ENCODE measurements at places on chromosomes 16 and 17.

DNA sequence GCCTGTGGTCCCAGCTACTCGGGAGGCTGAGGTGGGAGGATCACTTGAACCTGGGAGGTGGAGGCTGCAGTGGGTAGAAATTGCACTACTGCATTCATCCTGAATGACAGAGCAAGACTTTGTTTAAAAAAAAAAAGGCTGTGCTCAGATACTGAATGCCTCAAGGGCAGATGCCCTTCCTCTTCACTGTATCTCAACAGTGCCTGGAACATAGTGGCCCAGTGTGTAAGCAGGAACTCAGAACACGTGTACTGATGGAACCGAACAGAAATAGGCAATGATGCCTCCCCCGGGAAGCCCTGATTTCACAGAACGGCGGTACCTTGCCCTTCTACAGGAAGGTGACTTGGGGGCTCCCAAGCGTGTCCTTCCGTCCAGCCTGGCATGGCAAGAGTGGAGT lies 46.8 kb downstream of the PLXDC1 start:
- no peak for DNase-seq

DNA sequence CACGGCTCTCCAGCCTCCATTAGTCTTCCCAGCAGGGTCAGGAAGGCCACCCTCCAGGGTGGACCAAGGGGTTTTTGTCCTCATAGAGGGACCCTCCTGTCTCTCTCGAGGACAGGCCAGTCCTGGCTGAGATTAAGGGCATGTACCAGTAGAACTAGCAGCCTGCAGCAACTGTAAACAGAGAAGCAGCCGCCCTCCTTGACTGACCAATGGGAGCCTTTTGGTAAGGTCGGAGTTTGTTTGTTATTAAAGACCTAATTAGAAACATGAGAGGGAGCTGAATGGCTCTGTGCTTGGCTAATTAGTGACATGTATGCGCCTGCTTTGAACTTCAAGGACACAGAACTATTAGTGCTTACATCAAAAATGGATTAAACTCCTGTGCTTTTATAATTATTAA lies 80.0 kb downstream of the CCDC182 start:
- no peak for DNase-seq

DNA sequence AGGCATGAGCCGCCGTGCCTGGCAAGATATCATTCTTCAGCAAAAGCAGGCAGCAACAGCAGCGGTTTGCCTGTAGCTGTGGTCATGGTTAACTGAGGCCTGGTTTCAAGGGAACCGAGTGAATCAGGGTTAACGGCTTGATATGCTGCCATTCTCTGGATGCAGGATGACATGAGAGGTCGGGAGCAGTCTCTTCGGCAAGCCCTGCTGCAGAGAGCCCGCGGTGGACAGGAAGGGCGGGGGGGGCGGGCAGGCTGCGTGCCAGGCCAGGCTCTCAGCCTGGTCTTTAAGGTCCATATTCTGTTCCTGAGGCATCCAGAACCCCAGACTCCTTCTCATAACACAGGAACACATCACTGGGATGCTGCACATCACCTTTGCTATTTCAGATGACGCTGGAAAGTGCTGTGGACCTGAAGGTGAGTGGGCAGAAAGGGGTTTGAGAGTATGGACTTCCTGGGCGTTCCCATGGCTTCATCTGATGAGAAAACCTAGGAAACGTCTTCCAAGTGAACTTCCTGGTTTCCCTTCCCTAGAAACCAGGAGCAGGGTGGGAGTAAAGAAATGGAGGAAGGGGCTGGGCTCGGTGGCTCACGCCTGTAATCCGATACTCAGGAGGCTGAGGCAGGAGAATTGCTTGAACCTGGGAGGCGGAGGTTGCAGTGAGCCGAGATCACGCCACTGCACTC lies 165.6 kb upstream of the RPH3AL start:
- no peak for DNase-seq

DNA sequence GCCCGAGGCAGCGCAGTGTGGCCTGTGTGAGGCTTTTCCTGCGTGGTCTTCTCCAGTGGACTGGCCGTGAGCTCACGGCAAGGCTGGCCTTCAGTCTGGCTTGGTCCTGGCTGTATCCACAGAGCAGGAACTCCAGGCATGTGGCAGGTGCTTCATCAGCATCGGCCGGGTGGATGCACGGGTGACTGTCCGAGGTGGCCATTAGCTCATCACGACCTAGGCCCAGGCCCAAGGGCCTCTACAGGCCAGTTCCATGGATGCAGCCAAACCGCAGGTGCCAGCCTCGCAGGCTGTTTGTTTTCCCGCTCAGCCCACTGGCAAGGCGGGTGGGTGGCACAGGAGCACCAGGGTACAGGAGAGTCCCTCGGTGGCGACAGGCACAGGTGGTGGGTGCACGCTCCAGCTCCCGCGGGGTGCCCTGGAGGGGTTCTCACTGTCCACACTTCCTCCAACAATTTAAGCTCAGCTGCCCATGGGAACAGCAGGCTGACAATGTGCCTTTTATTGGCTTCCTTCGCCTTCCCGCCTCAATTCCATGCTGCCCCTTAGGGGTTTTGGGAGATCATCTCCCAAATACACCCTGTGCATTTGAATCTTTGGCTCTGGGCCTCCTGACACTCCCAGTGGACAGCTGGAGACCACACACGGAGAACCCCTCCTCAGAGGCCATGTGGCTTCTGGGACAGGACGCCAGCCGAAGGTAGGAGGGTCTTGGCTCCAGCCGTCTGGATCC lies 33.0 kb downstream of the ENGASE start:
- DNase-seq, result no peak

- DNase-seq, result no peak
These were observed 51.8 kb downstream of the SOCS3 start for GRCh38 chr17:78307887-78308638.

- no peak for DNase-seq
These were observed 68.4 kb upstream of the ELAC2 start for GRCh38 chr17:13086142-13086769.

DNA sequence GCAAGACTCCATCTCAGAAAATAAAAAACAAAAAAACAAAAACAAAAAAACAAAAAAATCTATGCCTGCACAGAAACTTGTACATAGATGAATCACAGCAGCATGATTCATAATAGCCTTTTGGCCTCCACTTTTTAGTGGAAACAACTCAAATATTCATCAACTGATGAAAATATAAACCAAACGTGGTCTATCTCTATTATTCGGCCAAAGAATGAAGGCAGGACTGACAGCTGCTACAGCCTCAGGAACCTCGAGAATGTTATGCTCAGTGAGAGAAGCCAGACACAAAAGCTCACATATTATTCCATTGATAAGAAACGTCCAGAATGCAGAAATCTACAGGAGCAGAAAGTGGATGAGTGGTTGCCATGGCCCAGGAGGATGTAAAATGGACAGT lies 19.8 kb downstream of the PPL start:
- DNase-seq, result no peak

GRCh38 chr16:74666425-74667254 lies at the start of gene RFWD3:
Gene RFWD3 (minus strand): TSS chr16:74666877. CDS start chr16:74661449, 5,428 bp downstream.
- DNase-seq, result peak; percentile 91

- DNase-seq, result no peak
These were observed 78.4 kb downstream of the ANKFN1 start for GRCh38 chr17:56231693-56232092.

- DNase-seq, result no peak
These were observed 263.9 kb downstream of the TOX3 start for GRCh38 chr16:52283018-52283417.

GRCh38 chr16:80433623-80434022 lies 107.2 kb upstream of the DYNLRB2 start:
- no peak for DNase-seq

- DNase-seq, result no peak
These were observed 47.3 kb downstream of the CCDC42 start for GRCh38 chr17:8697323-8697741.

- DNase-seq, result no peak
These were observed 14.2 kb upstream of the CD300A start for GRCh38 chr17:74452033-74452840.

- no peak for DNase-seq
These were observed 216.3 kb downstream of the PRKCA start for GRCh38 chr17:66518677-66519076.

- no peak for DNase-seq
These were observed 55.1 kb downstream of the ZNRF1 start for GRCh38 chr16:75053791-75054555.

GRCh38 chr17:58308985-58309917 lies 19.3 kb downstream of the TSPOAP1 start:
- no peak for DNase-seq

DNA sequence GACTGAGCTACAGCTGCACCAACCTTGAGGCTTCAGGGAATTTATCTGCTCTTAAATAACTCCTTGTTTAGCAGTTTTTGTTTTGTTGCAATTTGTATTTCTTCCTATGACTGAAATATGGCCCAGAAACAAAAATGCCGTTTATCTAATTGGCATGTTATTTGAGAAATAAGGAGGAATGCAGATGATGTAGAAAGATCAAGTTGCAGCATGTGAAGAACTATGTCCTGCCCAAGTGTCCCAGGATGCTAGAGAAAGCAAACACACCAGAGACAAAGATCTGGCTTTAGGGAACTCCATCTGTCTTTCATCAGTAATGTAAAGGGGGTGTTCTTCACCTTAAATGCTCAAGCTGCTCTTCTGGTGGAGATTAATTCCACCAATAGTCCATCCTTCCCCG lies 29.7 kb downstream of the USP31 start:
- DNase-seq, result no peak

- DNase-seq, result no peak
These were observed 11.3 kb upstream of the SKAP1 start for GRCh38 chr17:48441231-48441711.

- DNase-seq, result no peak
These were observed 69.1 kb upstream of the PMFBP1 start for GRCh38 chr16:72241008-72241407.

DNA sequence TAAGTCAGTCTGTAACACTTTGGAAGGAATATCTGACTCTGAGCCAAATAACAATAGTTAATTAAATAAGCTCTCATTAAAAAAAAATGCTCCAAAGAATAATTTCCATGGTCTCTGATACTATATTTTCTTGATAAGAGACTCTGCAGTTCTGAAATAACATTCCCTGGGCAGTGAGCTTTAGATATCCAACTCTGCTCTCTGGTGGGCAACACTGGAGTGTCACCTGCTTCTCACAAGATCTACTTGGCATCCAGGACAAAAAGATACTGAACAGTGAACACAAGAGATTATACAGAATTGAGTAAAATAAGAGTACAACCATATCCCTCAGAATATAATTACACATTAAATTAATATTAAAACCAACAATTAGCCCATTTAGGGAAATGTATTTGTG lies 13.7 kb downstream of the BLMH start:
- DNase-seq, result no peak

DNA sequence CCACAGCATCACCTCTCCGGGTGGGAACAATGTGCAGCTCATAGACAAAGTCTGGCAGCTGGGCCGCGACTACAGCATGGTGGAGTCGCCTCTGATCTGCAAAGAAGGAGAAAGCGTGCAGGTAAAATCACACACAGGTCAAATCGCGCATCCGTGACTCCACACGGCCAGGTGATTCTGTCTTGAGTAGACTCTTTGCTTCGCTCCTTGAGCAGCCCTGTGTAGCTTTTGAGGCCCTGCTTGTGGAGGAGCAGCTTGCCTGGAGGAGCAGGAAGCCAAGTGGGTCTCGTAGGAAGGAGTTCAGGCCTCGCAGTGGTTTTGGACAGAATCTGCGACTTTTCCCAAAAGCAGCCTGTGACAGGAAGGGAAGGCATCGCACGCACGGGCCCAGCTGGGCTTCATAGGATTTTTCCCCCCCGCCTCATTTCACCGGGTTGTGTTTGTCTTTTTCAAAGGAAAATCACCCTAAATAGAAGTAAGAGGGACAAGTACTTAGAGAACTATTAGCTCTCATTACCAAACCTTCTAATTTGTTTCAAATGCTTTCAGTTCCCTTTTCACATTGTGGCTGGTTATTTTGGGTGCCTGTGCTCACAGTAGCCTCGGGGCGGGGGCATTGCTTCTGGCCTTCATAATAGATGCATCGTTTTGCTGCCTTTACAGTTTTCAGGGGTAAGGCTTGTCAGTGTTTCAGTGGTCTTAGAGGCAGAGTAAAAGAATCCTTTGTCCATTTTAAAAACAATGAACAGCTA lies 71.5 kb downstream of the SEC14L1 start:
- no peak for DNase-seq

DNA sequence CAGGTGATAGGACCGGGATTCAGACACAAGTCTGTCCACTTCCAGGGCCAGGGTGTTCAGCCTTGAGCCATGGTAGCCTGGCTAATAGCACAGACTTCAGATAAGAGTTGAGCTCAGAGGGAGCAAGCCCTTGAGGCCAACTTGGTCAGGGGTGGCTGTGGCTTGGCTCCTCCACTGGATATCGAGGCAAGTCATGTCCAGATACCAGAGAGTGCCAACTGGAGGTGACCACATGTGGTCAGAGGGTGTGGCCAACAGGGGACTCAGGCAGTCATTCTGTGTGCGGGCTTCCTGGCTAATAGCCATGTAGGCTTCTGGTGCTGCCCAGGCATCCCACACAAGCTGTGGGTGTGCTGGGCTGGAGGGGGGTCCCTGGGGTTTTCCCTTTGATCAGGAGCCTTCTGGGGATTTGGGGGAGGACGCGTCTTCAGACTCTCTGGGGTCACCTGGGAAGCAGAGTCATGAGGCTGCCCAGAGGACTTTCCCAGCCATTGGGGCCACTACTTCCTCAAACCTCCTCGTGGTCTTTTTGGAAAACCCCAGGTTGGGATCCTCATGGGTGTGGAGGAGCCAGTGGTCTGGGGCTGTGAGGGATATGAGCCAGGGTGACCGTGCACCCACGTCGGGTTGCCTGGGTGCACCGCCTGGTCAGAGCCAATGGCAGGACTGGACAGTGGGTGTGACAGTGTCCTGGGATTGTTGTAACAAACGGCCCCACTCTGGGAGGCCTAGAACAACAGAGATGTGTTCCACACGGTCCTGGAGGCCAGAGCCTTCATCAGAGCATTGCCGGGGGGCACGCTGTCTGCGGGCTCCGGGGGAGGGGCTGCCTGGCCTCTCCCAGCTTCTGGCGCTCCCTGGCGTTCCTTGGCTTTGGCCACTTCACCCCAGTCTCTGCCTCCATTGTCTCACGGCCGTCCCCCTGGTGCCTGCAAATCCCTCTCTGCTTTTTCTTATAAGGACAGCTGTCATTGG lies 25.0 kb downstream of the COX4I1 start:
- DNase-seq, result no peak

DNA sequence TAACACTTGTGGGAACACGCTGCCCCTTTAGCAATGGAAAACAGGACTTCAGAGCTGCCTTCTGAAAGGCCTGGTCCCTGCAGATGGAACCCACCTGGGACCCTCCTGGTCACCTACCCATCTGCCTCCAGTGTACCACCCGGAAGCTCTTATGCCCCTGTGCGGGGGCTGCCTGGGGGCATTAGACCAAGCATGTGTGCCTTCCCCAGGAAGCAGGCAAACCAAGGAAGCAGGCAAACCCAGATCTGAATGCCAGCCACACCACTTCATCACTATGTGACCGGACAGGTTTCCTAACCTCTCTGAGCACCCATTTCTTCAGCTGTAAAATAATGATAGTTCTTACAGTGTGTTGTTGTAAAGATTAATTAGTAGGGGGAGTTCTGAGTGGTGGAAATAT lies 20.8 kb upstream of the LRRC37A3 start:
- no peak for DNase-seq

- DNase-seq, result no peak
These were observed 3.3 kb upstream of the FN3KRP start for GRCh38 chr17:82713071-82713723.

GRCh38 chr16:50655558-50656055 lies 25.5 kb downstream of the SNX20 start:
- no peak for DNase-seq
